ENCODE measurements at places on chromosomes 3 and 15.

GRCh38 chr15:29452881-29453731 lies 183.5 kb upstream of the NSMCE3 start:
- DNase-seq: no peak

DNA sequence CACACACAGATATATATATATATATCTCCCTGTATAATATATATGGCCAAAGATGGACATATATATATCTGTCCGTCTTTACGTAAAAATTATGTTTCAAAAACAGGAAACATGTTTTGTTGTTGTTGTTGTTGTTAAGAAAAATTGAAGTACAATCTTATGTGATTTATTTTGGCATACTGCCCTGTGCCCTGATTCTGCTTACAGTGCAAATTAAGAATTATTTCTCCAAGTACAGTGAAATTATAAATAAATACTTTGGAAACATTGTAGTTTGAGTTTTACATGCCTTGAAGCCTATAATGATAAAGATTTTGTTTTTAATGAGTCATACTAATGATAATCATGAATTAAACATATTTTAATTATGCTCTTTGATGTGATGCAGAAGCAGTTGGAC lies 994.9 kb downstream of the DIPK2A start:
- DNase-seq: no peak

GRCh38 chr3:196050597-196050996 lies 31.3 kb downstream of the TFRC start:
- no peak for DNase-seq

DNA sequence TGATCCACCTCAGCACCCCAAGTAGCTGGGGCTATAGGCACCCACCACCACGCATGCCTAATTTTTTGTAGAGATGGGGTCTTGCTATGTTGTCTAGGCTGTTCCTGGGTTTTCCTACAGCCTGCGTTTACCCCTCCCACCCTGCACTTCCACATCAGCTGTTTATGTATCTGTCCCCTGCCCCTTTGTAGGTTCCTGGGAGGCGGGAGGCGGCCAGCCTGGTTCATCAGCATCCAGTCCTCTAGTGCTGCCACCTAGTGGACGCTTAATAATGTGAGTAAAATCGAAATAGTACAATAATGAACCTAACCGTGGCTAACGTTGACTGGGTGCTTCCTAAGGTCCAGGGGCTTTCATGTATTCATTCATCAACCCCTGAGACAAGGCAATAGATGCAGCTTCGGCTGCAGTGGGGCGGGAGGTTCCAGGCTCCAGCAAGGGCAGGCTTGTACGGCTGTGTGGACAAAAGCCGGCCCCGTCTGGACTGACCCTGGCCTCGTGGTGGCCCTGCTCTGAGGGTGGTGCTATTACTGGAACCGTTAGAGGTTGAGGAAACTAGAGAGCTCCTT lies 1.2 kb upstream of the LCTL start:
- peak; percentile 83 for DNase-seq

- no peak for DNase-seq
These were observed 7.8 kb downstream of the DNASE1L3 start for GRCh38 chr3:58202917-58203360.

DNA sequence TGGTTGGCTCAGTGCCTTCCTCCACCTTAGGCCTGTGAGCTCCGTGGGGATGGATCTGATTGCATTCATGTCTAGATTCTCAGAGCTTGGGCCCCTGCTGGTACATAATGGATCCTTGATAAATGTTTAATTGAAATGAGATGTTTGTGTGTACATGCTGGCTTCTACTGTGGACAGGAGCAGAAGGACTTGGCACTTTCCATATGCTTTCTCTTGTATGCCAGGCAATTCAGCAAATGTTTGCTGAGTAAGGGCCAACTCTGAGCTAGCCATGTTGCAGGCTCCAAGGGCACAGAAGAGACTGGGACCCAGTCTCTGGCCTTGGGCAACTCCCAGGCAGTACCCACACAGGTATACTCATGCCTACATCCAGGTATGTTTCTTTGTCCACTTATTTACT lies 67.0 kb downstream of the RAB11A start:
- no peak for DNase-seq

DNA sequence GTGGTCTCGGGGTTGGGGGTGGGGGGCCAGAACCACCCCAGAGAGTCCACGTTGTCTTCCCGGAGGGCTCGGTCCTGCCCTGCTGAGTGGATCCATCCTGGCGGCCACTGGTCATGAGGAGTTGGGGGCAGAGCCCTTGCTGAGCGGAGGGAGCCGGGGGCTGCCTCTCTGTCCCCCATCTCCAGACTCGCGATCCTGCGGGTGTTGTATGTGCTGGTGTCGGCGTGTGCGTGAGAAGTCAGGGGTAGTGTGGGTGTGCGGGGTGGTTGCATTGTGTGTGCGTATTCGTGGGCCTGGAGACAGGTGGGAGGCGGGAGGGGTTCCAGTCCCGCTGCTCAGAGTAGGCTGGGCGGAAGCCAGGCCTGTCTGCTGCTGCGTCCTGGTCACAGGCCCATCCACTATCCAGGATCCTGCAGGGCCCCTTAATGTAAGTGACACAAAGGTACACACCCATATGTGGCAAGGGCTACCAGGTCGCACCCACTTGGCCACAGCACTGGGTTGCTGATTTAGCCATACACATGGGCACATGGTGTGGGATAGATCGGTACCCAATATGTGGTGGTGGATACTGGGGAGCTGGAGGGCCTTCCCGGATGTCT lies 30.7 kb downstream of the NBEAL2 start:
- no peak for DNase-seq

GRCh38 chr3:35653347-35653746 lies 14.0 kb downstream of the ARPP21 start:
- DNase-seq: no peak

GRCh38 chr15:35673093-35673684 lies 127.2 kb upstream of the DPH6 start:
- no peak for DNase-seq

DNA sequence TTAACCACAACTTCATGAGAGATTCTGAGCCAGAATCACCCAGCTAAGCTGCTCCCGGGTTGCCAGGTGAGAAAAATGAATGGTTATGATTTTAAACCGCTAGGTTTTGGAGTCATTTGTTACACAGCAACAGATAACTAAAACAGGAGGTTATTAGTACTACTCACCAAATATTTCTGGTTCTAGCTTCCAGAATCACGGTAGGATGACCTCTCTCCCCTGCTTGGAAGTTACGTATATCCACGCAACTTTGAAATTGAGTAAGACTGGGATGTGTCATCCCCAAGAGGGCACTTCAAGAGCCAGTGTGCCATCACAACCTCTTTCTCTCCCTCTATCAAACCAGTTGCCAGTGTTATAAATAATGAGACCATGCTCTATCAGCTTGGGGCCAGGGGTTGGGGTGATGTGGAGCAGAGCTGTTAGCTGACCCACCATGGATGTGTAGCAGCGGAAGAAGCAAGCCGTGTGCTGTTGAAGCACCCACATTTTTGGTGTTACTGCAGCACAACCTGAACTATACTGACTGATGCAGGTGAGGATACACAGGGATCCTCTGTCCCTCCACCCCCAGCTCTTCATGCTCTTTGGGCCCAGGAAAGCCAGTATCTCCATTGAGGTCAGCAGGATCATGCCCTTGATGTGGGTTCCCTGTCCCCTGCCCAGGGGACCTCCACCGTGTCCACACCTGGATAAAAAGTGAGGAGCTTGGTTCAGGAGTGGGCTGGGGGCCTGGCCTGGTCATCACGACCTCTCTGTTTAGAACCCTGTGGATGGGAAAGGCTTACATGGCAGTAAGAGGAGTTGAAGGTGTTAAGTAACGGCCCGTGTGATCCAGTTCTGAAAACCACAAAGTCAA lies 19.4 kb upstream of the ALDH1A3 start:
- DNase-seq: no peak

DNA sequence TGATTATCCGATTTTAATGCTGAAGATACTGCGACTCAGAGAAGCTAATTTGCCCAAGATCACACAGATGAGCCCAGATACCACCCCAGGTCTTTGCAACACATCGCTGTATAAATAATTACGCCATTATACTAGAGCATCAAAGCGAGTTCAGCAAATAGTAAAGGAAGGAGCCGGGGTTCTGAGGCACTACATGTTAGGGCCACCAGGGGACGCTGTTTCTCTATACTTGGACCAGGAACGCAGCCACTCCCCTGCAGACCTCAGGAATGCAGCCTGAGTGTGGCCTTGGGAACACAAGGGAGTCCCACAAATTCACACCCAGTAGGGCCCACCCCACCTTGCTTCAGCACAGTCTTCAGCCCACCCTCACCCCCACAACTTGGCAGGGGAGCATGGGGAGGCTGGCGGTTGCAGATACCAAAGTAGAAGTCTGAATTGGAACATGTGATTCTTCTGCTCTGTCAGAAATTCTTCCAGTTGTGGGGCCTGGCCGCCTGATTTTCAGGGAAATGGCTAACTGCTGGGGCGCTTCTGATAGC lies 57.8 kb upstream of the RYK start:
- peak; percentile 93 for DNase-seq

- no peak for DNase-seq
These were observed 1.4 kb upstream of the ISLR2 start for GRCh38 chr15:74128785-74129585.

DNA sequence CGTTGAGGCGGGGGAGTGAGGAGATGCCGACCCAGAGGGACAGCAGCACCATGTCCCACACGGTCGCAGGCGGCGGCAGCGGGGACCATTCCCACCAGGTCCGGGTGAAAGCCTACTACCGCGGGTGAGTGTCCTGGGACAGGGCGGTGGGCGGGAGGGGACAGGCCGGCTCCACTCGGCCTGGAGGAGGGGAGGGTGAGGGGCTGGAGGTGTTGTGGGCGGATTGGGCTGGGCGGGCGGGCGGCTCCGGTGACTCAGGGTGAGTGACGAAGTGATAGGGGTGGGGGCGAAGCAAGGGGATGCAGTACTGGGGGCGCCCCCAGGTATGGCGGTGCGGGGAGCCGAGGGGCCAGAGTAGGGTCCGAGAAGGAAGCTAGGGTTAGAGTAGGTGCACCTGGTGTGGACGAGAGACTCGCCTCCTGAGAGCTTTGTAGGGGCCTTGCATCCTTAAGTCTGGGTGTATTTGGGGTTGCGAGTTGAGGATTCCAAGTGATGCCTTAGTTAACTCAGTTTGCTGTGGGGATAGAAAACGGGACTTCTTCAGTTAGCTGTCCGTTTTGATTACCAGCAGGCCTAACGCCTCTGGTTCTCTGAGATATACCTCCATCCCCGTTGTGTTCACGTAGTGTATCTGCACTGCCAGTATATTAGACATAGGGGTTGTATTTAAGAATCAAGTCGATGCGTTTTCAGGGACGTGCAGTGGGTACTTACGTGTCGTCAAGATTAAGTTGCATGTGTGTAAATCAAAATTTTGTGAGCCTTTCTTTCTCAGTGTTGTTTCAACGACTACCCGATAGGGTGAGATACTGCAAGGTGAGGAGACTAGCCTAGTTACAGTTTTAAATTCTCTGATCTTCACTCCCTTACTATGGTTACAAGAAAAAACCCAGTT lies 670 bp downstream of the PRKCI start:
- DNase-seq: peak; percentile 27

GRCh38 chr3:3110749-3111361 lies 681 bp upstream of the IL5RA start:
- DNase-seq: no peak

- no peak for DNase-seq
These were observed 111.6 kb downstream of the FEZF2 start for GRCh38 chr3:62261736-62262135.

DNA sequence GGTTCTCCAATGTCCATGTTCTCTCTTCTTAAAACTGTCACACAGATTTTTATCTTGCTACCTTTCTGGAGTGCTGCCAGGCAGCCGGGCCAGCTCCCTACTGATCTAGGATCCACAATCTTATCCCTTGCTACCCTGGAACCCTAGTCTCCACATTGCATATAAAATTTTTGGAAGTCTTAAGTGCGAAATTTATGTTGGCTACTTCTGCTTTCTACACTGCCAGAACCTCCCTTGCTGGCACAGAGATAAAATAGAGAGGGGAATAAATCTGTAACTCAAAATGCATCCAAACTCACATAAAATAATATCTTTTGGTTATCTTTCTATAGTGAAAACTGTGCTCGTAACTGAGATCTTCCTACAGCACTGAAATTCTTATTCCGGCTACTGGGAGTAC lies 182.6 kb downstream of the ZPLD1 start:
- DNase-seq: no peak

DNA sequence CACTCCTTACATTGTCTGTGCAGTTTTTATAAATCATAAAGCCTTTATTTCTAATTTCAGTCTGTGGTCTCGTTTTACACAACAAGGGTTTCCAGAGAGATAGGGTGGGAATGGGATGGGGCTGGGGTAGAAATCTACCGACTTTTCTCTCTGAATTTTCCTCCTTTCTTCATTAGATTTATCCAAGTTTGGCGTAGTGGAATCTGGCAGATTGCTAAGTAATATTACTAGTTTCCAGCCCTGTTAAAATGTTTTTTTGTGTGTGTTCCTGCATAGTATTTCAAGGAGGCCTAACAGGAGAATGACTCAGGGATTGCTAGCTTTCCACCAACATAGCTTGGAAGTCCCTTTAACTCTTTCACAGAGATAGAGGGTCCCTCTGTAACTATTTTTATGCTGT lies 185.5 kb upstream of the GOLGA6L4 start:
- DNase-seq: no peak

Measured in fibroblast of skin of right quadriceps (primary cell).